ENCODE measurements at places on chromosomes 3 and 15.

GRCh38 chr3:124373524-124373923 lies 356.7 kb upstream of the UMPS start:
- DNase-seq, result no peak

GRCh38 chr15:67852418-67852817 lies 12.6 kb upstream of the RNU6-1 start:
- DNase-seq, result no peak

DNA sequence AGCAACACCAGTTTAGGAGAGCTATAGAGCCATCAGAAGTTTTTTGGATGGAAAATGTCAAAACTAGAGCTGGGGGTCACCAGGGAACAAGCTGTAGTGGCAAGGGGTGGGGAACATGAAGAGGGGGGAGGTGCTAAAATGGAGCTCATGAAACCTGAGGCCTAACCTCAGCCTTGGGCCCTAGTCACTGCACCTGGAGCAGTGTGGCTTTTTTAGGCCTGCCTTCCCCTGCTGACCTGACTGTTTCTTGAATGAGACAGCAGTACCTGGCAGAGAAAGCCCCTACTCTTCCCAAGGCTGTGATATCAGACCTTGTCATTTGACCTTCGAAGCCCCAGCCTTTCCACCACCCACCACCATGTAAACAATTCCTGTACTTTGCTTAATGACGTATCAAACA lies 383.5 kb downstream of the EPHB1 start:
- DNase-seq, result no peak

DNA sequence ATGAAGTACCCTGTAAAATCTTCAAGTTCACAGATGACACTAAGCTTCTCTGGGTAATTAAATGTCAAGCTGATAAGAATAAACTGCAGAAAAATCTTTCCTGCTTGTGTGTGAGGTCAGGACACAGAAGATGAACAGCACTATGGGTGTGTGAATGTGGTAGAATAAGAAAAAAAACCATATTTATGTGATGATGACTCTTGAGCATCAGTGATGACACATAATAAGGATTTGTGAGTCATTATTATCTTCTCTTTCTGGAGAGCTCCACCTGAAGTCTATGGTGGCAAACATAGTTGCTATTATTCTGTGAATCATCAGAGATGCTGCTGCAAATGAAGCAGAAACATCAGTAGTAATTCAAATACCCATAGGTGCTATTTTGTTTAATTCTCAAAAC lies 422.4 kb downstream of the DIPK2A start:
- no peak for DNase-seq

DNA sequence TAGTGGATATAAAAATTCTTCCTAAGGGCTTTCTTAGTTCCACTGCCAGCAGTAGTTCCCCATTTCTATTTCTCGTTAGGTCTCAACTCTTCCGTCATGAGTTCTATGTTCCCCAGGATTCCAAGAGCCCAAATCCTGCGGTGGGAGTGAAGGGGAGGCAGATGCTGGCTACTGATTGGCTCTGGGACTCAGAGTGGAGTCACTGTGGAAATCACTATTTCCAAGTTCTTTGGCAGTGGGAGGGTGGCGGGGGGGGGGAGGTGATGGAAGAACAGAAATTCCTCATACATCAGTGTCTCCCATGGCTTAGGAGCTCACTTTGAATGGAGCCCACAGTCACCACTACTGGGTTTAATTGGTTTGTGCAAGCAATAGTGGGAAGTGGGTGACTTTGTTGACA lies 5.6 kb downstream of the CCR1 start:
- no peak for DNase-seq

- no peak for DNase-seq
Measured at GRCh38 chr15:72983801-72984545, 68.3 kb upstream of the NEO1 start.

GRCh38 chr3:23950293-23950692 lies 5.2 kb downstream of the NR1D2 start:
- no peak for DNase-seq

GRCh38 chr3:183897606-183898005 lies 12.9 kb upstream of the PARL start:
- no peak for DNase-seq

DNA sequence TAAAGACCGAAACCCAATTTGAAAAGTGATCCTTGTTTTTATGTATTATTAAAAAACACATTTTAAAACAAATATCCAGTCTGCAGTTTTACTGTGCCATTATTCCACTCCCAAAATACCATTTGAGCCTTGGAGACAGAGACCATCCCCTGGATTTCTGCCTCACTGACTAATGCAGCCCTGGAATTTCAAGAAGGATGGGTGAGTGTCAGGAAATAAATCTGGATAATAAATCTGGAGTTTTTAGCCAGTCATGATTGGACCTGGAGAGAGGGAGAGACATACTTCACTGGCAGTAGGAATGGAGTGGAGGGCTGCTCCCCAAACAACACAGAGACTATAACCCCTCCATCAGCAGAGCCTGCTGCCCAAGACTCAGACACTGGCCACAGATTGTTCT lies 123.3 kb downstream of the MYLK start:
- DNase-seq, result no peak

DNA sequence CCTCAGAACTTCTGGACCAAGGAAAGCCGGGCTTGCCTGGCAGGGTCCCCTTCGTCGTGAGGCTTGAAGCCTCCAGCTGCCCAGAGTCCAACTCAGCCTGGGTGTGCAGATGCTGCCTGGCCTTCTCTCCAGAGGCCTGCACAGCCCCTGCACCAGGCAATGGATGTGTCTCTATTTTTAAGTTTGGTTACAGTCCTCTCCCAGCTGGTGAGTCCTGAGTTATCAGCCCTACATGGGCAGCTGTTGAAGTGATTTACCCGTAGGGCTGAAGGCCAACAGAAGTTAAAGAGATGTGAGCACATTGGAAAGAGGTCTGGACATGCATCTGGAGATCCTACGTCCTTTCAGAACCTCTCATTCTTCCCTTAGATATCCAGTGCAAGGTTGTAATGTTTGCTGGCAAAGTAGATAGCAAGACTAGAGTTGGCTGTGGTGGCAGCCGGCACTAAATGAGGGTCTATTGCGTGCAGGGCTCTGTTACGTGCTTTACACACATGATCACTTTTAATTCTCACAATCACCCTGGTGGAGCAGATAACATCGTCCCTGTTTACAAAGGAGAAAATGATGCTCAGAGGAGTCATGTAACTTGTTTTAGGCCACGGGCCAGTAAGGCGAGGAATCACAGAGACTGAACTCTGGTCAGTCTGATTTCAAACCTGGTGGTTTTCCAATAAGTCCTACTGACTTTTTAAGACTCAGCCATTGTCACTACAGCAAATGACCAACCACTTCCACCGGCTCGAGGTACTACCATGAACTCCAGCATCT lies 9.9 kb downstream of the FYCO1 start:
- no peak for DNase-seq

DNA sequence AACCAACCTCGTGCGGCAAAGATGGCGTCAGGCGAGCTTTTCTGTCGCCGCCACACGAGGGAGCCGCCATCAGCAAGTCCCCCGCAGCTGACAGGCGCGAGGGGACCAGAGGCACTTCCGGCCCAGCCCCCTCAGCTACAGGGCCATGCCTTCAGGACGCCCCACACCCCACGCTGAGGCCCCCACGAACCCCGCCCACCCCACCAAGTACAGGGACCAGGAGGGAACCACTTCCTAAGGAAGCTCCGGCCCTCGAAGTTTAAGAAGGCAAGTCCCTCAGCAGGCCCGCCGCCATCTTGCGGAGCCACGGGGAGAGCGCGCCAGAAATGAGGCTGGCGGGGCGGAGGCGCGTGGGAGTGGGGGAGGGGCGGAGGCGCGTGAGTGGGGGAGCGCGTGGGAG lies 790 bp downstream of the DAZL start:
- DNase-seq, result no peak

DNA sequence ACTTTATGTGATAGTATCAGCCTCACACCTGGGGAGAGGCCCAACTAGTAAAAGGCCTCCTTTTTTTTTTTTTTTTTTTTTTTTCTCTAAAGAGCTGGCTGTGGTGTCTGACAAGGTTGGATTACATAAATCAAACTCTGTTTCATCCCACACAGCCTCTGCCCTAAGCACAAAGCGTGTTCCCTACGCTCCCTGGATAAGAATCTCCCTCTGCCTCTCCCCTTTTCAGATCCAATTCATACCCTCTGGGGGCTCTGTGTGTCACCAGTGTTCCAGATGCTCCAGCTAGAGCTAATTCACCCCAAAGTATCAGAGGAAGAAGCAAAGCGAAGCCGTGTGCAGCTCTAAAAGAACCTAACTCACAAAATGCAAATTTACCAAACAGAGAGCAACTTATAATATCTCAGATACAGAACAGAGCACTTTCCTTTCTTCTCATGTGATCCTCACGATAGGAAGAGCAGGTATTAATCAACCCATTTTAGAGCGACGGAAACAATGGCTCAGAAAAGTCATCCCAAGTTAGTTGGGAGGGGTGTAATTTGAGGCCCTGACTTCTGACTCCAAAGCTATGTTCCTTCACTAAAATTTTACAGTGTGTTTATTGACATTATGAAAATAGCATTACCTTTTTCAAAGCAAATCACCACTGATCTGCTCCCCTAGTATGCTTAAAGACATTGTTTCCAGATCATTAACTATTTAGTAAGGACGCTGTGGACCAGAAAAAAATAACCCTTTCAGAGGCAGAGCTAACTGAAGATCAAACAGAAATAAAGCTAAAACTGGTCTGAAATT lies 12.4 kb downstream of the BMF start:
- no peak for DNase-seq

- no peak for DNase-seq
Measured at GRCh38 chr3:67648229-67648628, 6.2 kb downstream of the SUCLG2 start.

- DNase-seq, result no peak
Measured at GRCh38 chr3:55459838-55460237, 27.3 kb downstream of the WNT5A start.

GRCh38 chr3:4888913-4889846 lies 90.1 kb upstream of the BHLHE40 start:
- no peak for DNase-seq
